ENCODE measurements at places on chromosomes 2 and 18.

DNA sequence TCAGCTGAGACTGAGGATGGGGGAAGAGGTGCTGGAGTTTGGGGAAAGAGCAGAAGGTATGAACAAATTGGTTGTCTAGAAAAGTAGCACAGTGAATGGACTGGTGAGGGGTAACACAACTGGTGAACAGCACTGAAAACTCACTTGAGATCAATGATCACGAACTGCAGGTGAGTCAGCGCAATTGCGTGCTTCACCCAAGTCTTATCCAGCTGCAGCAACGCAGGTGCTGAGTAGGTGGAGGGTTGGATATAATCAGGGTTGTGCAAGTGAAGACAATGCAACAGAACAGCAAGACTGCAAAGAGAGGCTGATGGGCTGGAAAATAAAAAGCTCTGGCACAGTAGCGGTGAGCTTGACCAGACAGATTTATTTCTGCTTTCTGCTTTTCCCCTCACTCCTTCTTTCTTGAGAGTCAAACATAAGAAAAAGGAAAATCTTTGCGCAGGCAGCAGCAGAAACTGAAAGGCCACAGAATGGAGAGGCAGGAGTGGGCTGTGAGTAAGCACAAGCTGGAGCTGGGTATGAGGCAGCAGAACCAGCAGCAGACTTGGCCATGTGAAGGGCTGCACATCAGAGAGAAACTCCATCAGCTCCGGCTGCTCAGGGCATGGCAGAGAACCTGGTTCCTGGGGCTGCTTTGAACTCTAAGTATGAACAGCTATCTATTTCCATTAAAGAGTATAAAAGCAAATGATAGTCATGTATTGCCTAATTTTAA lies 99.4 kb upstream of the ARL5A start:
- DNase-seq: no peak

DNA sequence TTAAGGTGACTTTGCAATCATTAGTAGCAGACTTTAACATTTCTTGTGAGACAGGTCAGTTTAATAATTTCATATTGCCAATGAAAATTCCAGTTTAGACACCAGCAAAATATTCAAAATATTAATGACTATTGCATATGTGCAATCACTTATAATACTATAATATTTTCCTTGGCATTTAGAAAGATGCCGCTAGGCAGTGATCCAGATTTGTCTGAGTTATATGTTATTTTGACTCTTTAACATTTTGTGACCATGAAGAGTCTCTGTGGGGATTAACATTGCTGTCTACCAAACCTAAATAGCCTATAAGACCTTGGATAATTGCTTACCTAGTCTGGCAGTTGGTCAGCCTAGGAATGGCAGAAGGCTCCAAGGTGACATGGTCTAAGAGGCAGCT lies 389.6 kb downstream of the THSD7B start:
- no peak for DNase-seq

DNA sequence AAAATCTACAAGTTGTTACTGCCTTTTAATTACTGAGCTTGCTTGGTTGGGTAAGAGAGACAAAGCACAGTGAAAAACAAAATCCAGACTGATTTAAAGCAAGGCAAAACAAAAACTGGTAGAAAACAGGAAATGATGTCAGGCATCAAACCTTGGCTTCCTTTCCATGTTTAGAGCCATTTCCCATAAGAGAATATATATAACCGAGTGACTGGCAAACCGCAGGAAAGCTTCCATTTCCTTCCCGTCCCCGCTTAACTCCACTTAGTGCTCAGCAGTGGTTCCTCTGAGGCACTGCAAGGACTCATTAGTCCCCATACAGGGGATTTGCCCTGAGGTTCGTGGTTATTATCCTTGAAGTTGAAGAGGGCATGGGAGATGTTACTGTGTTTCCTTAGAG lies 446.3 kb downstream of the LPIN1 start:
- no peak for DNase-seq

GRCh38 chr18:55685638-55686037 lies 97.6 kb upstream of the TCF4 start:
- no peak for DNase-seq

DNA sequence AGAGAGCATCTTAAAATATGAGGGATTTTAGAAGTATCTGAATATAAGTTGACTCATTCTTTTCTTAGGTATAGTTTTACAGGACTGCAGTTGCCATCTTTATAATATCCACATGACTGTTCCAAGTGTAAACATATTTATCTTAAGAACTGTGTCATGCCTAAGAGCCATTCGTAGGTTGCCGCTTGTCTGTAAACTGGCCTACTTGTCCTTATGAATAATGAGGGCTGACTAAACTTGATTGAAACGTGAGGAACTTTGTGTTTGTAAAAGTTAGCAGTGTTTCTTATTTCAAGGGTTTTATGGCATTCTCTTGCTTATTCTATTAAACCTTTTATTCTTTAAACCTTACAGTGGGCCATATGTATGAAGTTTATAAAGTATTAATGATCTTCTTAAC lies 99.6 kb downstream of the MAP3K20 start:
- no peak for DNase-seq

GRCh38 chr2:127542231-127542630 lies 6.7 kb downstream of the MYO7B start:
- no peak for DNase-seq

DNA sequence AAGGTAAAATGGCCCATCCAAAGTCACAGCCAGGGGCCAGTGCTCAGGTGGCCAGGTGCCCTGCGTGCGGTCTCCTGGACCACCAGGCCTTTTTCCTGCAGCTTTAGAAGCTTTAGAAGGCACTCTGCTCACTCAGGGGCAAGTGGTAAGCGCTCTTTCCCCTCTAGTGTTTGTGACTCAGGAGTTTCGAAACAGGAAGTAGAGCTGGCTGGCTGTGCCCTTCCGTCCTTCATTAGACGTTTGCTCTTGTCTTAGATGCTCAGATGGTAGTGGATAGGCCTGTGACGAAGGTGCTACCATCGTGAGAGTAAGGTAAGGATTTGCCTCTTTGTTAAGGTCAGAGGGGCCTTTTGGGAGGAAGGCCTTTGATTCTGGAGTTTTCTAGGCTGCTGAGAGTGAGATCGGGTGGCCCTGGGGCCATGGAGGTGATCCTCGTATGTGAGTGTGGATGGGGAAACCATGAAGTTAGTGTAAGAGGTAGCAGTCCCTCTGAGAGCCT lies at the start of gene CASP8:
TSS of gene CASP8 (plus strand) at position 235 of the 499 bp plus-strand sequence. CDS start 5,951 bp downstream, outside the sequence.
- DNase-seq: peak; percentile 72

GRCh38 chr2:174247474-174248186 lies 702 bp downstream of the OLA1 start:
- peak; percentile 46 for DNase-seq

GRCh38 chr18:75083761-75084160 lies 125.2 kb downstream of the PTGR3 start:
- DNase-seq: no peak

- DNase-seq: peak; percentile 52
These were observed at the start of gene SH3BP4 for GRCh38 chr2:234951664-234952269. TSS of gene SH3BP4 (plus strand) at chr2:234952017. CDS start at chr2:235035003, 82,986 bp downstream.

- DNase-seq: no peak
These were observed 52.6 kb downstream of the AGPS start for GRCh38 chr2:177445200-177445599.

DNA sequence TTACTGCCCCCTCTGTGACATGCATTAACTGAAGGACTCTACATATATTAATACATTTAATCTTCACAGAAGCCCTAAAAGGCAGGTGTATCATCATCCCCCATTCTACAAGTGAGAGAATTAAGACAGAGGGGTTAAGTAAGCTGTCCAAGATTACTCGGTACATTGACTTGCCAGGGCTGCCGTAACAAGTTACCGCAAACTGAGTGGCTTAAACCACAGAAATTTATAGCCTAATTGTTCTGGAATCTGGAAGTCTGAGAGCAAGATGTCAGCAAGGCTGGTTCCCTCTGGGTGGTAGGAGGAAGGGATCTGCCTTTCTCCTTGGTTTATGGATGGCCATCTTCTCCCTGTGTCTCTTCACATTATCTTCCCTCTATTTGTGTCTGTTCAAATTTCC lies 605.5 kb downstream of the EPHA4 start:
- no peak for DNase-seq

DNA sequence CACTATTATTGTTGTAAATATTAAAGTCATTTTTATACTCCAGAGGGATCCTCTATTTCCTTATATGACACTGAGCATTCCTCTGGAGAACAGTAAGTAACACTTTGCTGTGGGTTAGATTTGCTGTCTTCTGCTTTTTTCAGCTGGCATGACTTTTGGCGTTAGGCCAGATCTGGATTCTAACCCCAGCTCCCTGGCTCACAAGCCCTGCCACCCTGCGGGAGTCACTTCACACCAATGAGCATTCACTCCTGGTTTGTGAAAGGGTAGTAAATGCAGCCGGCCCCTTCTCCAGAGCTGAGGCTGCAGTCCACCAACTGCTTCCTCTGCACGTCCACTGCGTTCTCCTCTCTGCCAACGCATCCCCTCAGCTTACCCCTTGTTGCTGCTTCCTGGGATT lies 373.8 kb upstream of the RAB6C start:
- no peak for DNase-seq

DNA sequence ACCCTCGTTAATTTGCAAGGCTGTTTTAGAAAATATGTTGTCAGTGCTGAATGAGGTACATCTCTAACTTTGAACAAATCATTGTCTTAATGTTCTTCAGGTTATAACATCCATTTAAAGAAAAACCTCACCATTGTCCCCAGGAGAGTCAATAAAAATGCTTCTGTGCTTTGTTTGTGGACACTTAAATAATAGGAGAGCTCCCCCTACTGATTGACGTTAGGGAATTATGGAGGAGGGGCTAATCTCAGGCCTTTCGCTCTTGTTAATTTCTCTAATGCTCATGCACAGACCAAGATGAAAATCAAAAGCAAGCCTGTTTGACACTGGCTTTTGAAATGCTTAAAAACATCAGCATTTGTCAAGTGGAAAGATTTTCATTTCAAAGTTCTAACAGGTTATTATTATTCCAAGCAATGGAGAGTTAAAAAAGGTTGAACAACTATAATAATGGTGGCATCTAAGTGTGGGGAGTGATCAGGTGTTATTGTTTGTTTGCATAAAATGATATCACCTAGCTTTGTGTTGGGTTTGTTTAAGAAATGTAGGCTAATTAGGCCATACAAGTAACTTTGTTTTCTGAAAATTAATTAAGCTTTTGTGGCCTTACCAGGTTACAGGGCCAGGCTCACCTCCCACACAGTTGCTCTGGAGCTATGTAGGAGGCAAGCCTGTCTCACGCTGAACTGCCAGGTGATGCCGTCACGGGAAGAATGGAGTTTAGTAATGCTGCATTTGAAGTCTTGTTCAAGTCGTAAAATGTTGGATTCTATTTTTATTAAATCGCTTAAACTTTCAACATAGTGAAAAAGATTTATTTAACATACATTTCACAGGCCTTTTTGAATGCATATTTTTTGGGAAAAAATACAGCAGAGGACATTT lies 51.7 kb upstream of the SMIM21 start:
- DNase-seq: peak; percentile 22

- no peak for DNase-seq
These were observed 53.2 kb downstream of the EEF1B2 start for GRCh38 chr2:206212673-206213513.

DNA sequence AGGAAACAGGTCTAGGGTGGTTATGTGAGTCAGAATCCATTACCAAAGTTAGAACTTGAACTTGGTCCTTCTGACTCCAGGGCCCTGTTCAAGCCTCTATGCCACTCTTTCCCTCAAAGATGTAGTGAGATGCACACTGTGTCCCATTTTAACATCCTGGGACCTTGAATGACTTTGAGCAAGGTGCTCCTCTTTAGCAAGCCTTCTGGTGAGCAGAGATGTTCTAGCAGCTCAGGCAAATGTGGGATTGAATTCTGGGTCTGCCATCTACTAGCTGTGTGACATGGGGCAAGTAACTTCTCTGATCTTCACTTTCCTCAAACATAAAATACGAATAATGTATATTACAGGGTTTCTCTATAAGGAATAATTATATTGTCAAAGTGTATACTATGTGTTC lies 294.0 kb upstream of the CXCR4 start:
- no peak for DNase-seq

DNA sequence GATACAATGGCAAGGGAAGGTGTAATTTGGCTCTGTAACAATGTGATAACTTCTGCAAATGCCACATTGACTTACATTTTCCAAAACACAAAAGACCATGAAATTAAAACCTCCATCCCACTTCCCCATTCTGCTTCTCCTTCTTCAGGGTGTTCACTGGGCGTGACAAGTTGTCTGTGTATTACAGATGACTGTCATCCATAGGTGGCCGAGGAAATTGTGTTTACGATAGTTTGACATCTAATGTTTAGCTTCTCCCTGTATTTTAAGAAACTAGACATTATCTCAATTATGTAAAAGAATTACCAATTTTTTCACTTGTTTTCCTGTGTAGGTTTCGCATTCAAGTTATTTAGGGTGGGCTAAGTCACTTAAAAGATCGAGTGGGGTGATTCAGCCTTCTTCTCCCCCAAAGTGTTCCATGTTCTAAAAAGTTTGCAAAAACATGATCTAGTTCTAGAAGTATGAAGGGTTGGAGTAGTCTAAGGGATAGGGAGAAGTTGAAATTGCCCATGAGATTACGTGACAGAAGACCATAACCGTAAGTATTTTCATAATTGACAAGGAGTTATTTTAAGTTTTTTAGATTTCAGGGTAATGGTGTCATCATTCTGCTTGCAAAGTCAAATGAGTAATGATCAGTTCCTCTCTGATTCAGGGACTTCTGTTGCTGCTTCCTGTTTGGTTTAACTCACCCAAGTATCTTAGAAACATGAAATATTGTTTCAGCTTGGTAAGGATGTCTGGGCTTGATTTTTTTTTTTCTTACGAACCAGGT lies 25.2 kb upstream of the CYTIP start:
- DNase-seq: no peak

- no peak for DNase-seq
These were observed at the start of gene CCDC68 for GRCh38 chr18:54958704-54959625. TSS of gene CCDC68 (minus strand) at chr18:54959461. CDS start at chr18:54942791, 16,670 bp downstream.

DNA sequence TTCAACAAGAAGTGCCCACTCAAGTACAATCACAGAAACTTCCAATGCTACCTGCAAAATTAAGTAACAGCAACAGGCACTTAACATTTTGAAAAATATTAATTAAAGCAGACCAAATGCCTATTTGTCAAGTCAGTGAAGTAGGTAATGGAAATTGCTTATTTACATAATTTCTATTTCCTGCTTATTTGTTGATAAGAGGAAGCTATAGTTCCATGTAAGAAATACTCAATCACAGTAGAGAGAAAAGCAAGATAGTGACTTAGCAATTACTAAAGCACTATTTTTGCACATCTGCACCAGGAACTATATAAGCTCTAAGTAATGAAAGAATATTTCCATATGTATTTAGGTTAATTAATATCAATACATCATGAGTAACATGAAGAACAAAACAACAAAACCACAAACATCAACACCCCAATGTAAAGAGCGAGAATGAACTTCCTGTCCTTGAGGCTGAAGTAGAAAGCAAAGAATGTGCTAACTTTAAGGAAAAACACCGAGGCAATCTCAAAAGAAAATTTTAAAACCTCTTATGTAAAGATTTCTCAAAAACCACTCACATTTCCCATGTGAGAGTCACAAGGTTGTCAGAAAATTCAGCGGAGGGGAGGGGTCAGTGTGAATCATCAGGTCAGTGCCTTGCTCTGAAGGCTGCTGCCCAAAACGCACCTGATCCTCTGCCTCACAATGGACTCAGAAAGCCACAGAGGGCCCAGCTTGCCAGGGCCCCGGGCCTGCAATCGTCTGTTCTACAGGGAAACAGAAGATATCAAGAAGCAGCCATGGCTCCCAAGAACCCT lies 12.5 kb downstream of the NPC1 start:
- no peak for DNase-seq
